ENCODE measurements at places on chromosomes 1 and 21.

DNA sequence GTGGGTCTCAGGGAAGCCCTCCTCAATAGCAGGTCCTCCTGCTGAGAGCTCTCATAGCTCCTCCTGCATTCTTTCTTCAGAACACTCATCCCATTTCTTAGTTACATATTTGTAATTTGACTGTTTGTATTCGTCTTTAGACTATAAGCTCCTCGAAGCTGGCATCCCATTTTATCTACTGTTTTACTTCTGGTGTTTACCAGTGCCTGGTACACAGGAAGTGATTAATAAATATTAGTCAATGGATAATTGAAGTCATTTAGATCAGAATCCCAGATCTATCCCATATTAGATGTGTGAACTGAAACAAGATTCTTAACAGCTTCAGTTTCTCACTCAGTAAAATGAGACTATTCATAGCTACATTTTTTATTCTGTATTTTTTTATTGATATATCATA is 88.7 kb downstream of the PLPP3 start:
- DNase-seq, result no peak

- no peak for DNase-seq
These were observed 25.8 kb downstream of the TRIM62 start for GRCh38 chr1:33155877-33156538.

- DNase-seq, result no peak
These were observed 150.9 kb downstream of the RERE start for GRCh38 chr1:8666389-8667167.

GRCh38 chr1:118948846-118949245 is 39.3 kb downstream of the TBX15 start:
- DNase-seq, result no peak

GRCh38 chr1:19771350-19771749 is 28.4 kb downstream of the TMCO4 start:
- no peak for DNase-seq

DNA sequence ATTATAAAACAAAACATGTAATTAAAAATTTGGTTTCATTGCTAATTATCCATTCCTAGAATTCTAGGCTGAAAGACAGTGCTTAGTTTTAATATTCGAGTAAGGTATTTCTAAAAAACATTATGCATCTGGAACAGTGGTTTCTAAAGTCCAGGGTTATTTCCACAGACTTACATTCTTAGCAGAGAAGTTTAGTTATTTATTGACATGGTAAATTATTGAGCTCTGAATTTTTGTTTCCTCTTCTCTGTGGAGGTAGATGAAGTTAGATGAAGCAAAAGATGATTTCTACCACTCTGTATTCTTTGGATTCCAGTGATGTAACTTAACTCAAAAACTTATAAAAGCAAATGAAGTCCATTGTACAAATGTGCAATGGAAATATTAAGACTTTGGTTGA is 709.4 kb downstream of the MRPL39 start:
- no peak for DNase-seq

DNA sequence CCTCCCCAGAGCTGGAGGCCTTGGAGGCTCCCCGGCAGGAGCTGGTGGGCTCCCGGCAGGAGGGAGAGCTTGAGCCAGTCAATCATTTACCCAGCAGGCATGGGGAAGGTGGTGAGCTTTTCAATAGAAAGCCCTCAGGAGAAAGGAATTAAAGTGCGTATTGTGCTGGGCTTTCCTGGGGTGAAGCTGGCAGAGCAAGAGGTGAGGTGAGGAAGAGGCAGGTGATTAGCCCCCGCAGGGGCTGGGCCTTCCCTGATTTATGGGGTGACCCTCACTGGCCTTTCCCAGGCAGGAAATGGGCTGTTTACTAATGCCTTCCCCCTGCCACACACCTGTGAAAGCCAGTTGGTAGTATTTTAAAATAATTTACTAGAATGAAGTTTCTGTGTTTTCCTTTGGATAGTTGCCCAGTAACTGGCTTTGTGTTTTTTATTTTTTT is 25.8 kb downstream of the CLDN14 start:
- DNase-seq, result no peak

DNA sequence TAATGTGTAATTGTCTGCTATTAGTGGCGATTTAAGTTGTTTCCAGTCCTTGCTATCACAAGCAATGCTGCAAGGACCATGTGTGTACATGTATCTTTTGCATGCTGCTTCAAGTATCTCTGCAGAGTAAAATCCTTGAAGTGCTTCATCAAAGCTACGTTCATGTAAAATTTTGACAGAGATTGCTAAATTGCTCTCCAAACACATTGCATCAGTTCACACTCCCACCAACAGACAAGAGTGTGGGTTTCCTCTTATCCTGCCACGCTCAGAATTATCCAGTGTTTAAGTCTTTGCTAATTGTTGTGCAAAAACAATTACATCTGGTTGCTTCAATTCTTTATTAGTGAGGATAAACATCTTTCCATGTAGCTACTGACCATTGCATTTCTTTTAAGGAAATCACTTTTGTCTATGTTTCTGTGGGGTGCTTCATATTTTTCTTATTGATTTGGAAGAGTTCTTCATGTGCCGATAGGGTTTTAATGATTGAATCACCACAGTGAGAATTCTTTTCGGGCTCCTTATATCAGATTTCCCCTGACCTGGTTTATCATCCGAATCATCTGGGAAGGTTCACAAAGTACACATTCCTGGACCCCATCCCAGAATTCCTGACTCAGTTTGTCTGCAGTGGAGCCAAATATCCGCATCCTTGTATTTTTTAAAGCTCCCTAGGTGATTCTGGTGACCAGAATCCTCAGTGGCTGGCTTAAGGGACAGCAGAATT is 56.3 kb upstream of the GALNT2 start:
- DNase-seq, result no peak

DNA sequence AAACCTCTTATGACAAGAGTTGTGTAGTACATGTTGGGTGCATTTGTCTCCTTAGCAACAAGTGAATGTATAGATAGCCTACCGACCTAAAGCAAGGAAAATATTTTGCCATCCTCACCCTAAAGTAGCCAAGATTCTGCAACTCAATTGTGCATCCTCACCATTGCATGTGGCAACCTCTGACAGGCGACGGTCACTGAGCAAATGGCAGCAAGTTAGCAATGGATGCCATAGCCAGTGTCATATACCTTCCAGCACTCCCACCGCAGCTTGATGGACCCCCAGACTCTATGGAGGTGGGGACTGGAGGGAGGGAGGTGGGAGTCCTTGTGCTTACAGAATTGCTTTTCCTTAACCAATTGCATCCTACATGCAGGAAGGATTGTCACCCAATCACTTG is 17.0 kb downstream of the PROX1 start:
- no peak for DNase-seq
